Ovary (tissue), 10 donors: ENCODE measurements at places on chromosomes 12 and 14. TPM values are rescaled to one million over a fixed set of nuclear protein-coding genes. Genes with fewer than 3 reads are reported as not detected.

- H3K27me3 ChIP-seq: no peaks in the 10 kb centered on the region
- H3K4me3 ChIP-seq: no peak overlapping the region
- no peaks in the 10 kb centered on the region for H3K36me3 ChIP-seq
- peak overlapping the region; percentile 11 for H3K27ac ChIP-seq
- no peak for DNase-seq
- peaks cover 6% of the 10 kb centered on the region for H3K4me1 ChIP-seq
Measured at GRCh38 chr14:23124337-23124954, 5.4 kb upstream of the CEBPE start.

The RAD9B gene
- total RNA-seq: 0.97 TPM

DNA sequence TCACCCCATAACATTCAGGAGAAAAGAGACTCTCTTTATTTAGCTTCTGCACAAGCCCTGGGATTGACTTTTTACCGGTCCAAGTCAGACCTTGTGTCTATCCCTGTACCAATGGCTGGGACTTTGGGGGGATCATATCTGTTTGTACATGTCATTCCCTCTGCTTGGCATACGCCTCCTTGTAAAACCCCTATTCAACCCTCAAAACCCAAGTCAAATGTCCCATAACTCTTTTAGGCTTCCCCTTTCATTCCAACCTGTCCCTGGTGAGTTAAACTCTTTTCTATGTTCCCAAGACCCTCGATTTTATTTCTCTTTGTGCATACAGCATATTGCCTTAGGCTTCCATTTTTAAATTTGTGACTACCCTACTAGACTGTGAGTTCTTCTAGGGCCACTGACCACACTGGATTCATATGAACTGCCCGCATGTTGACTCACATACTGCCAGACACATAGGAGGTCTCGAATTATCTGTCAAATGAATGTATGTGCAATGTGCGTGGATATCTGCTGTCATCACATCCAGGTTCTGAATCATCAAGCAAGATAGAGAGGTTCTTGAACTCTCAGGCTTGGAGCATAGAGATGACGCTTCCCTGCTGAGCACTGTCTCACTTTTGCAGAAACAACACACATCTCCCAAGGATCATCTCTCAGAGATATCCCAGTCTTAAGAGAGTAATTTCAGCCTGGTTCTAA, 548.6 kb upstream of the TBX3 start:
- no peak for DNase-seq
- no peak overlapping the region for H3K4me3 ChIP-seq
- H3K36me3 ChIP-seq: no peaks in the 10 kb centered on the region

- no peaks in the 10 kb centered on the region for H3K27me3 ChIP-seq
- H3K36me3 ChIP-seq: no peaks in the 10 kb centered on the region
- H3K4me1 ChIP-seq: peaks cover 2% of the 10 kb centered on the region
Measured at GRCh38 chr12:77571127-77571526, 259.6 kb upstream of the NAV3 start.

The CCDC38 gene
- not detected for total RNA-seq

DNA sequence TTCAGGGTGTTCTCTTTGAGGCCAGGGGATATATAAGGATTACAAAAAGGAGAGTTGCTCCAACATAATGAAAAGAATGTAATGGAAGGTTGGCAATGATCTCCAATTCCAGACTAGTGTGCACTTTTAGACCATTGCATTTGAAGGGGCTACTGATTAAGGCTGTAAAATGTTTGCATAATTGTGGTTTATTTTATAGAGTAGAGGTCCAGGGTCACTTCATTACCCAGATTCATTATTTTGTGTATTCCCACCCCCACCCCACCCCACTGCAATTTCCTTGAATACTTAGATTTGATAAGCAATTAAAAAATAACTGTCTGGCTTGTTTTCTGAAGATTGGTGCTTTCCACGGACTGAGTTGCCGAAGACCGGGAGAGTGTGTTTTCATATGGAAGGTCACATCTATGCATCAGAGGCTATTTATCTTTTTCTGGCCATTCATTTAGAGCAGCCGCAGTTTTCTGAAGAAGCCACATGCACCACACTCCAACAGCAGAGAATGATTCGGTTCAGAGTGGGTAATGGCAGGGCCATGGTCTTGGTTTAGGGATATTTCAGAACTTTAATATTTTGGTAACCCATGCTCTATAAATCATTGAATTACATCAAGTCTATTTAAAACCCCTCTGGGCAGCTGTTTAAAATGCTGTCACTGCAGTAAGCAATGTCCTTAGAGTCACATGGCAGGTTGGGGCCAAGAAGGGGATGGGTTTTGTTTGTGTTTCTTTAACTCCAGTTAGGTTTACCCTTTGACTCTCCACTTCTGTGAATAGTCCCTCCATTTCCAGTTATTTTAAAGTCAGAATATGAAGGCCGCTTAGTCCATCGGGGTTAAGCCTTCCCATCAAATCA, 94.6 kb downstream of the TMEM30B start:
- H3K27ac ChIP-seq: no peak overlapping the region
- no peak for DNase-seq
- no peak overlapping the region for H3K4me3 ChIP-seq
- H3K27me3 ChIP-seq: no peaks in the 10 kb centered on the region

DNA sequence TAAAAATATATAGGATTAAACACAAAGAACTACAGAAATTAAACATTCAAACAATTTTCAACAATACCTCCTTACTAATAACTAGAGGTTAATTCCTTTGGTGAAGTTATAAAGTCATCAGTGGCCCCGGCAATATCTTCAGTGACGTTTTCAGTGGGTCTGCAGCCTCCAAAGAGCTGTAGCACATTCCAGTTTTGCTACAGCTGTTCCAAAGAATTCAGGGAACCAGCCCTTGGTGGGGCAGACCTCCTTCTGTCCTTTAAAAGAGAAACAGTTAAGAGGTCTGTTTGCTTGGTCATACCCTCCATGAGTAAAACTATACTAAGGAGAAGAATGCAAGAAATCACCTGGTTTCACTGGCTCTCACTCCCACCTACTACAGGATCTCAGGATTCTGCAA, 99.2 kb upstream of the ZDHHC17 start:
- no peaks in the 10 kb centered on the region for H3K27me3 ChIP-seq
- no peak overlapping the region for H3K27ac ChIP-seq
- no peaks in the 10 kb centered on the region for H3K36me3 ChIP-seq
- H3K4me1 ChIP-seq: no peaks in the 10 kb centered on the region
- H3K4me3 ChIP-seq: no peak overlapping the region
- DNase-seq: no peak
